ENCODE measurements at places on chromosomes 12 and 14.

- DNase-seq, result peak; percentile 59
These were observed 65.6 kb upstream of the PTGR2 start for GRCh38 chr14:73785834-73786635.

GRCh38 chr12:20415641-20416040, 47.3 kb downstream of the PDE3A start:
- DNase-seq, result no peak

DNA sequence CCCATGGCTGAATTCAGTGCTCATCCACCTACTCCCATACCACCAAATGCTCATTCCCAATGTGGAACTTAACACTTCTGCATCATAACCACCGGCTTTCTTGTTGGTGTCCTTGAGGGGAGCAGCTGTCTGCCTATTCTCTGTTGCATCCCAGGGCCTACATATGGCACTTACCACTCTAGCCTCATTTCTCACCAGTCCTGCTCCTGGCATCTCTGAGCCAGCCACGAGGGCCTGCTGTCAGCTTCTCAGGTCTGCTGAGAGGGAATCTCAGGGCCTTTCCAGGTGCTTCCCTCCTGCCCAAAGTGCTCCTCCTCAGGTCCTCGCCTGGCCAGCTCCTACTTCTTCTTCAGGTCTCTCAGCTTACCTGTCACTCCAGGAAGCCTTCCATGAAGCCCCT, 24.0 kb upstream of the RND1 start:
- no peak for DNase-seq

- DNase-seq, result no peak
These were observed 113.4 kb downstream of the CRADD start for GRCh38 chr12:93790472-93791152.

GRCh38 chr14:65957631-65958205, 528.5 kb upstream of the CCDC196 start:
- no peak for DNase-seq

DNA sequence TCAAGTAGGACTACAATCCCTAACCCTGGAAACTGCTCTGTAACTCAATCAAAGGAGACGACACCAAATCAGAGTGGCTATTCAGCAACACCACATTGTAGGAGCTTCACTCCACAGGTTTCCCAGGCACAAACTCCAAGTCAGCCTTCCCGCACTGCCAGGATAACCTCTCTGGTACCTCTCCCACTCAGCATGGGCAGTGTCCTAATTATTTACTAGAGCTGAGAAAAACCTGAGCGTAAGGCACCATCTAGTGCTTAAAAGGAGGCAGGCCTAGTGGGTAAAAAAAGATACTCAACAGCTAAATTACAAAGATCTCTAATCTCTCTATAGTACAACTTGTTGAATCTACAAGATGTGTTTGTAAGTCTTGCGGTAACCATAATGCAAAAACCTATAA, 36.1 kb downstream of the PARP11 start:
- no peak for DNase-seq

GRCh38 chr12:85794531-85794930, 41.7 kb downstream of the RASSF9 start:
- DNase-seq, result no peak

GRCh38 chr14:93047157-93047556, 68.6 kb downstream of the ITPK1 start:
- DNase-seq, result no peak

- DNase-seq, result no peak
These were observed 1.7 kb downstream of the ZNF410 start for GRCh38 chr14:73888460-73888725.

DNA sequence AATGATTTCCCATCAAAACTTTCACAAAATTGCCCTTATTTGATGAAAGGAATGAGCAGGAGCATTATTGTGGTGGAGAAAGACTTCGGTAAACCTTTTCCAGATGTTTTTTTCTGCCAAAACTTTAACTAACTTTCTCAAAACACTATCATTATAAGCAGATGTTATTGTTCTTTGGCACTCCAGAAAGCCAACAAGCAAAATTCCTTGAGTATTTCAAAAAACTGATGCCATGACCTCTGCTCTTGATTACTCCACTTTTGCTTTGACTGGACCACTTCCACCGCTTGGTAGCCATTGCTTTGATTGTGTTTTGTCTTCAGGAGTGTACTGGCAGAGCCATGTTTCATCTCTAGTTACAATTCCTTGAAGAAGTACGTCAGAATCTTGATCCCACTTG, 29.7 kb upstream of the RAB21 start:
- no peak for DNase-seq

GRCh38 chr14:84674636-84675035, 855.3 kb upstream of the FLRT2 start:
- DNase-seq, result no peak

GRCh38 chr12:49288922-49289555, 5.9 kb upstream of the PRPH start:
- DNase-seq, result no peak

DNA sequence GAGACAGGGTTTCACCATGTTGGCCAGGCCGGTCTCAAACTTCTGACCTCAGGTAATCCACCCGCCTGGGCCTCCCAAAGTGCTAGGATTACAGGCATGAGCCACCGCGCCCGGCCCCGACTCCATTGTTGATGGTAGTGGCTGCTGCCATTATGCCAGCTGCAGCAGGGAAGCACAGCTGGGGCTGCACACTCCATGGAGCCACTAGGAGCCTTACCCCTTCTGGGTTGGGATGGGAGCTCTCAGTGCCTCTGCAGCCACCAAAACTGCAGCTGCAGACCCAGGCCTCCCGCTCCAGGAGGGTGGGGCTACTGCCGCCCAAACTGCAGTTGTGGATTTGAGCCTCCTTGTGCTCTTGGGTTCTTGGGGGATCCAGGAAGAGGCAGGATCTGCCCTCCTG, 25.9 kb downstream of the TCHP start:
- DNase-seq, result no peak

GRCh38 chr12:109247831-109248654, 61.0 kb downstream of the FOXN4 start:
- DNase-seq, result no peak

DNA sequence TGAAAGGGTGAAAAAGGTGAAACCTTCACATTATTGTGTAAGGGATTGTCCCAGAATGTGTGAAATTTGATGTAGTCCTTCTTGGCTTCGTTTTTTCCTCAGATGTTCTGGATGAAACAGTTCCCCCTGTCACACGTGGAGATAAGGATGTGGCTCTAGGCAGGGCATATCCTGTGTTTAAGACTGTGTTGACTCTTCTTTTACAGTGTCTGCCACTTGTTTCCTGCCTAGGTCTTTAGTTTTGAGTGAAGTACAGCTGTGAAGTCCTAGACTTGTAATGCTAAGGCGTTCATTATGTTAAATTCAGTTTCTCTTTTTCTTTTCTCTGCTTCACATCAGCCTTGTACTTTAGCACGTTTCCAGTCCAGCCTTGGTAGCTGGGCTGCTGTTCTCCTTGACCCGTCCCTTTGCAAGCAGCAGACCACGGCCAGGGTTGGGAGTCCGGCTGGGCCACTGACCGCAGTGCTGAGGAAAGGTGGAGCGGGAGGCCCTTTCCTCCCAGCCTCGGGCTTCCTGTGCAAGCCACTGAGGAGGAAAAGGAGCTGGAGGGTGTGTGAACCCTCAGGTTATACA, 59.1 kb downstream of the RASSF3 start:
- DNase-seq, result peak; percentile 84

GRCh38 chr12:107223821-107224220, 130.5 kb upstream of the CRY1 start:
- no peak for DNase-seq

GRCh38 chr12:20155374-20155773, 213.0 kb upstream of the PDE3A start:
- DNase-seq, result no peak

- DNase-seq, result no peak
These were observed 1.5 kb upstream of the FGF6 start for GRCh38 chr12:4447151-4447550.

GRCh38 chr14:94623856-94624499, 11.8 kb downstream of the SERPINA3 start:
- no peak for DNase-seq

DNA sequence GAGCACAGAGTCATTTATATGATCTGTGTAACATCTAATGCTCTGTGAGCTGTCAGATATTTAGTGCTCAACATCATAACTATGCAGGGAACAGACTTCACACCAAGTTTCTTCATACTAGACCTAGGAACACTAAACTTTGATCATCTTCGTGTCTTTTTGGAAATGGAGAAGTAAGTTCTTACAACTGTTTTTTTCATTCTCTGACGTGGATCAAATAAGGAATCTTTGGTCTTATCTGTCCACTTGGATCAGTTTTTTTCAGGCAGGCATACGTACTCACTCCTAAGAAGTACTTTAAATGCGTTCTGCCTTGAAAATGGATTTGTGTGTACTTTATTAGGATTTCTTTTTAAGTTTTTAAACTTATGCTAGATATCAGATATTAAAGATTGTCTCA, 191.0 kb downstream of the FBXL14 start:
- DNase-seq, result no peak

DNA sequence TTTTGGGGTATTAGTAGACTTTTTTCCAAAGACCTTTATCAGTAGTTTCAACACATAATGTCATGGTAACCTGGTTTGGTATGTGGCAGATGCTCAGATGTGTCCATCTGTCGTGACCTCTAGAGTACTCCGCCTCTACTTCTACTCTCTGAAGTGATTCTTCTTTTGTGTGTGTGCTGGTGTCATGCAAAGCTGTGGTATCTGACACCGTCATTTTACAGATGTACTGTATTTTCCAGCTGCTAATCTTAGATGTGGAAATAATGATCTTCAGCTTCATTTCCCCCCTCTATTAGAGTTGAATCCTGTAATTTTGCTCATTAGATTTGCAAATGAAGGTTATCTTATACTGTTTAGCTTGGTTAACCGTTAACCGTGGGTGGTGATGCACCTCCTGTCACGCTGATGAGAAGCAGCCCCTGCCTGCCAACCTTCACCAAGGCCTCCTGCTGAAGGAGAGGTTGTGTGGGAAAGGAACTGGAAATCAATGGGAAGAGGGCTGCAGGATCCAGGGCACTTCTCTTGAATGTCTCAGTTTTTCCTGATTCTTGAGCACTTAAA, 222.4 kb upstream of the AMIGO2 start:
- DNase-seq, result no peak

GRCh38 chr12:47343684-47344567, 264.2 kb upstream of the AMIGO2 start:
- DNase-seq, result no peak

DNA sequence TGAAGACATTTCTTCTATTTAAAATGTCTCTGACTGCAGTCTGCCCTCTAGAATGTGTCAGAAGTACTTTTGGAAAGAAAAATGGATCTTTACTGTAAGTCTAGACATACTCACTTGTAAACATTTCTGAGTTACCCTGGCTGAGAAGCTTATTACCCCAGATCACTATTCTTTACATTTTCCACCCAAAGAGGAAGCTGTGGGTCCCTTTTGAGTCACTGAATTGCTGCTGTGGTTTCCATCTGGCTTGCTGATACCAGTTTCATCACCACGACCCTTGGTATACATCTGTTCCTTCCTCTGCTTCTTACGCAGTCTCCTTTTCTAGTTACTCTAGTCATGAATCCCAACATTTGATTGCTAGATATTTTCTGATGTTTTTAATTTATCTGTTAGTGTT, 20.2 kb upstream of the CLEC4D start:
- no peak for DNase-seq

- DNase-seq, result no peak
These were observed 151.5 kb downstream of the ATXN7L3B start for GRCh38 chr12:74689071-74689655.

- no peak for DNase-seq
These were observed 37.5 kb upstream of the FBLN5 start for GRCh38 chr14:91985008-91985407.

- no peak for DNase-seq
These were observed 54.7 kb downstream of the PPM1A start for GRCh38 chr14:60303745-60304144.

DNA sequence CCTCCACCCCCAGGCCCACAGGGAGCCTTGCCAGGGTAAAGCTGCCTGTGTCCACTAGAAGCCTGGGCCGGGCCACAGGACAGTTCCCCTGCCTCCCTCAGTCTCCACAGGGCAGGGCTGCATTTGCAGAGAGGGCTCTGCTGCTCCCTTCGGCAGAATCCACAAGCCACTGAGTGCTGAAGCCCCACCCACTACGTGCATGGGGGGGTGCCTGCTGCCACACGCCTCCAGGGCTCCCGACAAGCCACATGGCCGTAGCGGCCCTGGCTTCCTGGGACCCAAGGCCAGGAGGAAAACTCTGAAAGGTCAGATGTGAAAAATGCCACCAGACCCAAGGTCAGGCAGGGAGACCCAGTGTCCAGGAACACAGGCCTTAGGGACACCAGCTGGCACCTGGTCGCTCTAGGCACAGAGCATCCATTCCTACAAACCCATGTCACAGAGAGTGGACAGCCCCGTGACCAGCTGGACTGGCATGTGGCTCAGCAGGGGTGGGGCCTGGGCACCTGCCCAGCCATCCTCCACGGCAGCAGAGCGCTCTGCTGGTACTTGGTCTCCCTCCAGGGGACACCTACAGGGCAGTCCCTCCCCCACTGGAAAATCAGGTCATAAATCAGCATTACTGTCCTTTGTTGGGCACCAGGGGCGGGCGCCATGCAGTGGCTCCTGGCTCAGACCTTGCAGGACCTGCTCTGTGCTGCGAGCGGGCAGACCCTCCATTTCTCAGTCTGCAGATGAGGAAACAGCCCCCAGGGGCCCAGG, 42.9 kb downstream of the CCDC85C start:
- no peak for DNase-seq

- no peak for DNase-seq
These were observed 9.3 kb downstream of the GALNT9 start for GRCh38 chr12:132319991-132320570.

DNA sequence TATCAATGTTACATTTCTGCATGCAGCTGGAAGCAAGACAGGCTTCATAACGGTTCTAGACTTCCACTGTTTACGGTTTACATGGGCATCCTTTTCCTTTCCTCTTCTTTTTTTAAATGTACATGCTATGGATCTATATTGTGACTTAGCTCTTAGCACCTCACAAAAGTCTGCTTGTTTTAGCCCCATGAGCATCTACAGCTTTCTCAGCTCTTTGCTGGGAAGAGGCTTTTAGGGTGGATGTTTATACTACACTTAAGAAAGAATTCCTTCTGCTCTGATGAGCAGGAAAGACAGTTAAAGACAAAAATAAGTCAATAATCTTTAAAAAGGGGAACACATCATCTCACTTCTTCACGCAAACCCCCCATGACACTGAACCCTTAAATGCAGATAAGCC, 51.4 kb downstream of the KICS2 start:
- no peak for DNase-seq
